HuH-7 (cell line): ENCODE measurements at places on chromosomes 1 and 21.

GRCh38 chr1:88730995-88731394 lies 46.9 kb downstream of the PKN2 start:
- DNase-seq, result no peak

GRCh38 chr1:91427741-91428140 lies 23.1 kb upstream of the HFM1 start:
- DNase-seq, result no peak

- no peak for DNase-seq
Measured at GRCh38 chr1:226268421-226269124, 40.4 kb downstream of the LIN9 start.

GRCh38 chr1:224325959-224326358 lies 4.0 kb downstream of the NVL start:
- no peak for DNase-seq

DNA sequence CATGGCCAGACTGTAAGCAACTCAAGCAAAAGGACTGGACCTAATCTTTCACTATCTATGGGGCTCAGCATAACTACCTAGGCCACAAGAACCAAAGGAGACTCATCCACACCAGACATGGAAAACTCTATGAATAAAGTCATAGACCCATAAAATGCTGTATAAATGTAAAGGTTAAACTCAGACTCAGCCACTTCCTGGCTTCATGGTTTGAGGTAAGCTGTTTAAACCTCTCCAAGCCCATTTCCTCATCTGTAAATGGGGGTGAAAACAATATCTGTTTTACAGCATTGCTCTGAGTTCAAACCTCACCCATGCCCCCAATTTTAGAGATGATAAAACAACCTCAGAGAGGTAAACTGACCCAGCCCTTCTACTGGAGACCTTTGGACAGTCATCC lies 4.0 kb upstream of the SMIM12 start:
- DNase-seq, result no peak

DNA sequence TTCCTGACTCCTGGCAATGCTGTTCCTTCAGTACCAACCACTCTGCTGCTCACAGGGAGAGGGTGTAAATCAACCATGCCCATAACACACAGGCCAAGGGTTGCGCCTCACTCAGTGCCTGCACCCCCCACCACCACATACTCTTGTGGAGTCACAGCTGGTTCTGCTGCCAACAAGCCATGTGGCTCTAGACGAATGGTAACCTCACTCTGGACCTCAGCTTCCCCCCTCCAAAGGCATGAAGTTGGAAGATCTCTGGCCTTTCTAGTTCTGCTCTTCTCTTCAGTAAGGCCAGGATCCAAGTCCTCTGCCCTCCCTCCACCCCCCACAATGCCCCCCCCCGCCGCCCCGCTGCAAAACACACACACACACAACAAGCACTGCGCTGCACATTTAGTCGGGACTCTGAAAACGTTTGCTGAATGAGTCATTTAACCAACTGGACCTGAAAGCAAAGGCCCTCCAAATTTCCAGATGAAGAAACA lies 1.7 kb upstream of the GLIS1 start:
- no peak for DNase-seq

DNA sequence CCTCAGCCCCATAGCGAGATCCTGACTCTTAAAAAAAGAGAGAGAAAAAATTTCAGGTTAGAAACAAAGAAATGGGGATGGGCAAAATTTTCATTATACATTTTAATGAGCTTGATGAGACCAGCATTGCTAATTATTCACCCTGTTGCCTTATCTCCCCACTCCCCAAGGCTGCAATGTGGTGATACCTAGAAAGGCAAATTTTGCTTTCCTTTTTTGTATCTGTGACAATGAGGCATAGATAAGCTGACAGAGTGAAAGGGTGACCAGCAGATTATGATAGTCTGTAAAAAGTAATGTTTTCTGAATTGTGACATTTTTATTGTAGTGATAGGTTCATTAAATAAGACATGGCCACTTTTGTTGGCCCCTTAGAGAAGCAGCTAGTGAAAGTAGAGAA lies 12.9 kb downstream of the SRRM1 start:
- DNase-seq, result no peak

- DNase-seq, result no peak
Measured at GRCh38 chr1:119871881-119872280, 24.4 kb downstream of the ADAM30 start.
